ENCODE measurements at places on chromosomes 7 and 10. TPM values are rescaled to one million over a fixed set of nuclear protein-coding genes. Genes with fewer than 3 reads are reported as not detected.

DNA sequence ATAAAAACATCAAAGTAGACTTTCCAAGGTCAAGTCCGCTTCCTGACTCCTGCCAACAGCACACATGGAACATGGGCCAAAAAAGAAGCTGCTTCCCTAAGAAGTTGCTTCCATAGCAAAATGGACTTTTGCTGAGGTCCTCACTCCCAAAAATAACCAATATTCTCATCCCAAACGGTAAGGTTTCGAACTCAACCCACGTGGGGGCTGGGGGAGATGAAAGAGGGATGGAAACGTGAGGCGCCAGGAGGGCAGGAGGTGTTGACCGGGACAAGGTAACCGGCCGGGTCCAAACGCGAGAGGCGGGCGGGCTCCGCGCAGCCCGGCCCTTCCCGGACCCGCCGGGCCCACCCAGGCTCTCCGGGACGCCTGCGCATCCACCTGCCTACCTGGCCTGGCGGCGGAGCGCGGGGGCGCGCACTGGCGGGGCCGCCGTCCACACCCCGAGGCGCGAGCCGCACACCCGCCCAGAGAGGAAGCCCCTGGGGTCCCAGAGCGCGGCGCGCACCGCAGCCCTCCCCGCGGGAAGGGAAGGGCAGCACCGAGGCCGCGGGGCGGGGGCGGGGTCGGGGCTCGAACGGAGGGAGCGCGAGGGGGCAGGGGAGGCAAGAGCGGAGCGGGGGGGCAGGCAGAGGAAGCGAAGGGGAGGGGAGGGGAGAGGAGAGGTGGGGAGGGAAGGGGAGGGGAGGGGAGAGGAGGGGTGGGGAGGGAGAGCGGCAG, 742 bp downstream of the LMBR1 start:
- H3K27me3 ChIP-seq: no peaks in the 10 kb centered on the region
- DNase-seq: peak; percentile 82
- peaks cover 40% of the 10 kb centered on the region for H3K4me1 ChIP-seq
- H3K4me3 ChIP-seq: peak overlapping the region; percentile 93
- H3K27ac ChIP-seq: peak overlapping the region; percentile 88

DNA sequence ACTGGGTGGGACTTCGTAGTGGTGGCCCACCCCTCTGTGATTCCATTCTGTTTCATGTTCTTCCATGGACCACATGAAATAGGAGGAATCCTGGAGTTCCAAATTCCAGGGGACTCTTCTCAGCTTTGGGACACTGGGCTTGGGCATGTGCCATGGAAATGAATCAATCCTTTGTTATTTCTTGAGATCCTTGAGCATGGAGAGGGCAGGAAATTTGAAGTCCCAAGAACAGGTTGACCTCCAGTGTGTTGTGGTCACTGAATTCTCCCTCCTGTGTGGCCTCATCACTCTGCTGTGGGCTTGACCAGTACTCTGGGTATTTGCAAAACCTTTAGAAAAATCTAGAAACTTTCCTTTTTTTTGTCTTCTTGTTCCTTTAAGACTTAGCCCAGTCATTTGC, 22.7 kb downstream of the TACR2 start:
- no peak overlapping the region for H3K27ac ChIP-seq
- peaks cover 15% of the 10 kb centered on the region for H3K36me3 ChIP-seq
- H3K4me1 ChIP-seq: peaks cover 24% of the 10 kb centered on the region
- H3K27me3 ChIP-seq: no peaks in the 10 kb centered on the region
- no peak for DNase-seq
- H3K4me3 ChIP-seq: no peak overlapping the region

DNA sequence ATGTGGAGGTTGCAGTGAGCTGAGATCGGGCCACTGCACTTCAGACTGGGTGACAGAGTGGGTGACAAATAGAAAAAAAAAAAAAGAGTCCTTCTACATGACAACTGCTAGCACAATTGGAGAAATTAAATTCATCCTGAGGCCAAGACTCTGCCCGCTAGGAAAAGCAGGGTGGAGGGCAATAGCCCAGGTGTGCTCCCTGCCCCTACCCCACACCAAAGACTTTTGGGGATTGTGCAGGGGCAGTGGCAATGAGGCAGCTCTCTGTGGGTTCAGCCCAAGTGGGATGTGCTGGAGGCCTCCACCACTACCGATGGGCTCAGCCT, 61.3 kb downstream of the TMEM209 start:
- no peak overlapping the region for H3K4me3 ChIP-seq
- H3K27me3 ChIP-seq: peaks cover 24% of the 10 kb centered on the region
- DNase-seq: no peak
- H3K36me3 ChIP-seq: peaks cover 7% of the 10 kb centered on the region
- no peak overlapping the region for H3K27ac ChIP-seq

DNA sequence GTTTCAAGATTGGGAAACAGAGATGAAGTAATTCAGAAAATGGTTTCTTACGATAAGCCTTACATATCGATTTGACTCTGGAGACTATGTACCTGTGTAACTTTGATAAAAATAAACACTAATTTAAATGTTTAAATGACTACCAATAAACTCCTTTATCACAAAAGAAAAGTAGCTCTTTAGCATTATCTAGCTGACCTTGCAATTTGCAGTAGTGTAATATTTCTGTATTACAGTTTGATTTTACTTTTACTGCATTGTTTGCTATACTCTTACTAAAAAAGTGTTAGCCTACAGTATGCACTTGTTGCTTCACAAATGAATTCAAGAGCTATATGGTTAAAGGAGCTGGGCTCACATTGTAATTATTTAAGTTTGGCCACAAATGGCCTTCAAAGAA, 77.8 kb upstream of the ZNF804B start:
- H3K27me3 ChIP-seq: no peaks in the 10 kb centered on the region
- H3K4me1 ChIP-seq: no peaks in the 10 kb centered on the region
- H3K27ac ChIP-seq: no peak overlapping the region
- no peak for DNase-seq
- no peaks in the 10 kb centered on the region for H3K36me3 ChIP-seq

DNA sequence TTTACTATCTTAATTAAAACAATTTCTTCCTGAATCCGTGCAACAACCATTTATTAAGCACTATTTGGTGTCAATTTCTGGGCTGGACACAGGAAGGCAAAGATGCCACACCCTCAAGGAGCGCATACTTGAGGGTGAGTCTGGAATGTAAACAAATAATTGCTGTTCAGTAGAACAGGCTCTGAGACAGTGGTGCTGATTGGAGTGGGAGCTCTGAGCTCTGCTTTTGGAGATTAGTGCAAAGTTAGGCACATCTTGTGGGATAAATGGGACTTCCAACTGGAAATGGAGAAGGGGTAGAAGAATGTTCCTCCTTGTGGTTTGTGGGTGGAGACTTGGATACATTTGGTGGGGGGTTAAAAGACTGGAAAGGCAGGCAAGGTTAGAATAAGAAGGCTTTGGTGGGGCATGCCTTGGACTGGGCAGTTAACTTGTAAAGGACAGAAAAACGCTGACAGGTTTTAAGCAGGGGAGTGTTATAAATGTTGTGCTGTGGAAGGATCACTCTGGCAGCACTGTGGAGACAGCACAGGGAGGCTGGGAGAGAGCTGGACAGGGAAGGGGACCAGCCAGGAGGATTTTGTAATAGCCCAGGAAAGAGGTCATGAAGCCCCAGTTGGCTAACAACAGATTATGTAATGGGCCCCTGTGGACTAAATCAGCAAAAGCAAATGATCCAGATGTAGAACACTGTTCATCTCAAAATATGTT, 80.7 kb downstream of the ZNF365 start:
- peaks cover 19% of the 10 kb centered on the region for H3K4me1 ChIP-seq
- peaks cover 9% of the 10 kb centered on the region for H3K27me3 ChIP-seq
- H3K36me3 ChIP-seq: no peaks in the 10 kb centered on the region

DNA sequence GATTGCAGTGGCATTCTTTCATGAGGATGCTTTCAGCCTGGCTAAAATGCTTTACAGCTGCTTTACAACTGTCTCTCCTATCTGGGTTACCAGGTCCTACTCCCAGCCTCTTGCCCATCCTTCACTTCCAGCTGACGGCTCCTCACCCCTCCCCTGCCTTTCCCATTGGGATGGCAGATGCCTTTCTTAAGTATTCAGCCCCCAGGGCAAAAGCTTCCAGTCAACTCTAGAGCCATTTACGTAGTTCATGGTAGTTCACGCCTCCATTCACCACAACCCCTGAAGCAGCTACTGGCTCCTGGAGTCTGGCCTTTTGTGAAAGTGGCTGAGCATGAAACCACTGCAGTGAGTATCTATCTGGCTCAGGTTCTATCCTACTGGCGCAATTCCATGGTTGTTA, 17.2 kb upstream of the BMPER start:
- no peaks in the 10 kb centered on the region for H3K36me3 ChIP-seq
- peaks cover 25% of the 10 kb centered on the region for H3K27me3 ChIP-seq
- DNase-seq: no peak

DNA sequence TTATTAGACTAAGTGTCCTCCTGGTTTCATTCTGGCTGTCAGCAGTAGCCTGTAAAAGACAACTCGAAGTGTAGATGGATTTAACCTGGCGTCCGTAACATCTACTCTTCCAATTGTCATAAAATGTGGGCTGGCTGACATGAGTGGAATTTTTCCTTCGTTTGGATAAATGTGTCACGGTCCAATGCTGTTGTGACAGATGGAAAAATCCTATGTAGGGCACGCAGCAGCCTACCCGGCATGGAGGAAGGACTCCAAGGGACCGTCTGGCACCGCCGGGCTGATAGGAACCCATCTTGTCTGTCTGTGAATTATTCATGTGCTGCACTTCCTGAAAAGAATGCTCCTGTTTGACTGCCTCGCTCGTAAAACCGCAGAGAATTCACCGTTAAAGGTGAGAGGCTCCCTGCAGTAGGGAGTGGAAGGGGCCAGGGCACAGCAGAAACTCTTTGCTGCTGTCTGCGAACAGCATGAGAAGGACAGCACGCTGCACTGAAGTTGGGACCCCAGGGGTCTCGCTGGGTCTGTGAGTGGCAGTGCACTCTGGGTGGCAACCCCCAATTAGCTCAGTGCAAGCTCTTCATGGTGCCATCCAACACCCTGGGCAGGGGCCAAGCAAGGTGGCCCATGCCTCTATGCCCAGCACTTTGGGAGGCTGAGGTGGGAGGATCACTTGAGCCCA, 1.6 kb upstream of the ORAI2 start:
- H3K4me3 ChIP-seq: peak overlapping the region; percentile 78
- H3K27ac ChIP-seq: peak overlapping the region; percentile 93
- H3K4me1 ChIP-seq: peaks cover 41% of the 10 kb centered on the region
- DNase-seq: peak; percentile 59
- peaks cover 18% of the 10 kb centered on the region for H3K36me3 ChIP-seq
- no peaks in the 10 kb centered on the region for H3K27me3 ChIP-seq

Gene CACNB2
- not detected for total RNA-seq

Gene SLC26A5
- 0.25 TPM for total RNA-seq

Gene STK32C
- total RNA-seq: 12.5 TPM

Gene TLX1
- not detected for total RNA-seq

Gene LBX1
- total RNA-seq: not detected

Gene SEC61A2
- total RNA-seq: 14.5 TPM

Data from activated naive CD8-positive, alpha-beta T cell treated with anti-CD3 and anti-CD28 coated beads, Interleukin-2, amount 10 ng/mL, durations not matched to agents 7 days and 5 days (primary cell).